ENCODE measurements at places on chromosomes 4 and X.
A peak's percentile ranks its signal among the peaks of the same experiment; 100 is the strongest.

GRCh38 chr4:138650929-138651448 lies 364.6 kb upstream of the NOCT start:
- peak; percentile 85 for DNase-seq

- DNase-seq, result no peak
Observed at GRCh38 chrX:129900054-129900453, 5.9 kb upstream of the UTP14A start.

DNA sequence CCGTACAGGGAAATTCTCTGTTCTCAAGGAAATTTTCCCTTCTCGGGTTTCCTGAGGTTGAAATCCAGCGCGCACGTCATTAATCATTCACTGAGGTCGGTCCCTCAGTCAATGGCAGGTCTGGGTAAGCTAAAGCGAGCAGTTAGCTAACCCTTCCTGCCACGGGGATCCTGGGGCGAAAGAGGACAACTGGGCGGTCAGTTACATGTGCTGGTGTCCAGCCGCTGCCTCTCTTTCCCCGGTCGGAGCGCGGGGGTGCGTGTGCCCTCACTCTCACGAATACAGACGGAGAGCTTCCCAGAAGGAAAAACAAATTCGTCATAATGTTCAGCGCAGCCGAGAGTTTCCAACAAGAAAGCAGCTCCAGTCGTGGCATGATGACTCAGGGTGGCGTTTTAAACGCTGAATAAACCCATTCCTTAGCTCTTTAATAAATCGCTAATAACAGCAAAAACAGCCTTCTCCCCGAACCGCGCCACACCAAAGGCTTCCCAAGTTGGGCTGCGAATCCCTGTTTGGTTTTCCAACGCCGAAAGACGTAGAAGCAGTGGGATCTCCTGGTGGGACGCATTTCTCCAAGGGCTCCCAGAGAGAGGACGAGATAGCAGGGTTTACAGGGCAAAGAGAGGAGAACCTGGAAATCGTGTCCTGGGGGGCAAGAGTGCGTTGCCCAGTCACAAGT lies 752 bp upstream of the FGF5 start:
- DNase-seq, result no peak

- DNase-seq, result no peak
Observed at GRCh38 chr4:103118166-103118565, 18.5 kb upstream of the BDH2 start.

- no peak for DNase-seq
Observed at GRCh38 chr4:30866346-30866745, 146.2 kb downstream of the PCDH7 start.

- DNase-seq, result no peak
Observed at GRCh38 chr4:83692028-83692427, 156.1 kb downstream of the GPAT3 start.

GRCh38 chr4:133154725-133155124 lies 5.6 kb downstream of the PCDH10 start:
- no peak for DNase-seq

- peak; percentile 3 for DNase-seq
Observed at GRCh38 chr4:124708517-124709300, 3.8 kb downstream of the ANKRD50 start.

GRCh38 chr4:39044956-39045826 lies 13.0 kb upstream of the TMEM156 start:
- DNase-seq, result no peak

- DNase-seq, result no peak
Observed at GRCh38 chr4:114423582-114423981, 175.0 kb upstream of the UGT8 start.

DNA sequence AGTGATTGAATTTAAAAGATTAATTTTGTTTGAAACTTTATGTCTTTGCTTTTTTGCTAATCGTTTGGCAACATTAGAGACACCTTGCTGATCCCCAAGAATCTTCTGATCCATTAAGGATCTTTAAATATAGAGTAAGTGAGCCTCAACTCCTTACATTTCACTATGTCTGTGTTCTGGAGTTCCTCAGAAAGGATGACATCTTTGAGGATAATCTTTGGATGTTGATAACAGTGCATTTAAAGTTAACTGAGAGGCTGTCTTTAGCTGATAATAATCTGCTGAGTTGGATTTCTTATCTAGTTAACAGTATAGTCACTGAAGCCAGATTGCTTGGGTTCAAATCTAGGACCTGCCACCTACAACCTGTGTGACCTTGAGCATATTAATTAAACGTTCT lies 221.6 kb upstream of the EMCN start:
- no peak for DNase-seq

GRCh38 chr4:179399054-179399782 lies 1957.0 kb upstream of the AGA start:
- DNase-seq, result peak; percentile 68

DNA sequence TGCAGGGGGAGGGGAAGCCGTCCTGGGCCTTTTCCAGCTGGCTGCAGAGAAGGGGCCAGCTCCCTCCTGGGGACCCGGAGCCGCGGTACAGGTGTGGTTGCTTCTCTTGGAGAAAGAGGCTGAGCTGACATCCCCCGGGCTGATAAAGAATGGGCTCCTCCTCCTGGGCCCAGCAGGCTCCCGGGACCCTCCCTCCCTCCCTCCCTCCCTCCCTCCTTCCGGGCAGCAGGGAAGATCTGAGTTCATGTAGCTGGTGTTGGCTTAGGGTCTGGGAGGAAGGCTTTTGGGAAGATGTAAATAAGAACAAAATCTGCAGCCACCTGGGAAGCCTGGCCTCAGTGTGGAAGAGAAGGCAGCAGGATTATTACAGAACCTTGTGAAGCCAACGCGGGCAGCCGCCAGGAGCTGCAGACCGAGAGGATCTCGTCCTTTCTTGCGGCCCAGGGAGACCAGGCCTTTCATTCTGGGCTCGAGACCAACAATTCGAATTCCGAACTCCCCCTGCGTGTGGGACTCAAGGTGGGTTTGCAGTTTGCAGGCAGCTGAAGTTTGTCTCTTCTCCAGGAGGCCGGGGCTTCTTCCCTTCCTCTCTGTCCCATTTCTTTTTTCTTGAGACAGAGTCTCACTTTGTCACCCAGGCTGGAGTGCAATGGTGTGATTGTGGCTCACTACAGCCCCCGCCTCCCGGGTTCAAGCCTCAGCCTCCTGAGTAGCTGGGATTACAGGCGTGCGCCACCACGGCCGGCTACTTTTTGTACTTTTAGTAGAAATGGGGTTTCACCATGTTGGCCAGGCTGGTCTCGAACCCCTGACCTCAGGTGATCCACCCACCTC lies at the start of gene PLCXD1:
Gene PLCXD1, plus strand, starts transcription at position 216 of the 834 bp plus-strand sequence. CDS start 2,807 bp downstream, outside the sequence.
- peak; percentile 35 for DNase-seq

DNA sequence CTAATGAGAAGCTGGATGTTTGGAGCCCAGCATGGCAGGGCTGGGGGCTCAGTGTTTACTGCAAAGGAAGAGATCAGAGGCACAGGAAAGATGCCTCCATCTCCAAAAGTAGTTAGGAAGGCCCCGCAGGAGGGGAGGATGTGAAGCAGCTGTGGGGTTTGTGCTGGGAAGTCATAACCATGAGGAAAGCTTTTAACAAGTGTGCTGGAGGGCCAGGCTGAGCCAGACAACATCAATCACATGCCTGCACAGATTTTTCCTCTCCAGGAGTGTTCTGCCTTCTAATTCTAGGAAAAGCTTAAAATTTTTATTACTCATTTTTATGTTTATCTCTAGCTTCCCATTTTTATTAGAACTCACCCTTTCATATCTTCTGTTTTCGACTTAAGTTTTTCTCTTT lies 65.4 kb downstream of the GPR82 start:
- DNase-seq, result no peak

DNA sequence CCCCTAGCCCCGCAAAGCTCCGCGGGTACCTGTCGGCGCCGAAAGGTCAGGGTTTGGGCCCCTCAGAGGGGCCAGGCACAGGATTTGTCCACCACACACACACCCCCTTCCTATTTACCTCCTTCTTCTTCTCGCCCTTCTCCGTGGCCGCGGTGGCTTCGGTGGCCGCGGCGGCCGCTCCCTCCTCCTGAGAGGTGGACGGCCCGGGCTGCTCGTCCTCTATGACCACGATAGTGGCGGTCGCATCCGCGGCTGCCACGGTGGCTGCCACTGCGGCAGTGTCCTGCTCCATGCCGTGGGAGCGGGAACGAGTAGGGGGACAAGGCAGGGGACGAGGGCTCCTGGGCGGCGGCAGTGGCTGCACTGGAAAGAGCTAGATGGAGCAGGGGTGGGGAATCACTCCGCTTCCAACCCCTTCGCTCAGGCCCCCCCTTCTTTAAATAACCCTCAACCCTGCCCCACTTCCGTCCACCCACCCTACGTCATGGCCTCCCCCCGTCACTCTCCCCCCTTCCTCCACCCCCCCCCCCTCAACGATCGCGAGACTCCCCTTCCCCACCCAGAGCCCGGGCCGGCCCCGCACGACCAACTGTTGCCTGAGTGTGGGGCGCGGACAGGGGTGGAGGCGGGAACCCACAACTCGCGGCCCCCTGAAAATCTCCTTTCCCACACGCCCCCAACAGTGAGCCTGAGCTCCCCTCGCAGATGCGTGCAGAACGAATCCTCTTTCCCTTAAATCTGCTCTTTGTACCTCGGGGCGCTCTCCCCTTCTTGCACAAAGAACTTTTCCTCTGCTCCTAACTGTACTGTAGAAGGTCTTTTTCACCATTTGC lies at the start of gene SMARCA1:
Gene SMARCA1, minus strand, starts transcription at position 412 of the 833 bp plus-strand sequence. Its CDS starts 120 bp downstream, at position 292.
- no peak for DNase-seq

DNA sequence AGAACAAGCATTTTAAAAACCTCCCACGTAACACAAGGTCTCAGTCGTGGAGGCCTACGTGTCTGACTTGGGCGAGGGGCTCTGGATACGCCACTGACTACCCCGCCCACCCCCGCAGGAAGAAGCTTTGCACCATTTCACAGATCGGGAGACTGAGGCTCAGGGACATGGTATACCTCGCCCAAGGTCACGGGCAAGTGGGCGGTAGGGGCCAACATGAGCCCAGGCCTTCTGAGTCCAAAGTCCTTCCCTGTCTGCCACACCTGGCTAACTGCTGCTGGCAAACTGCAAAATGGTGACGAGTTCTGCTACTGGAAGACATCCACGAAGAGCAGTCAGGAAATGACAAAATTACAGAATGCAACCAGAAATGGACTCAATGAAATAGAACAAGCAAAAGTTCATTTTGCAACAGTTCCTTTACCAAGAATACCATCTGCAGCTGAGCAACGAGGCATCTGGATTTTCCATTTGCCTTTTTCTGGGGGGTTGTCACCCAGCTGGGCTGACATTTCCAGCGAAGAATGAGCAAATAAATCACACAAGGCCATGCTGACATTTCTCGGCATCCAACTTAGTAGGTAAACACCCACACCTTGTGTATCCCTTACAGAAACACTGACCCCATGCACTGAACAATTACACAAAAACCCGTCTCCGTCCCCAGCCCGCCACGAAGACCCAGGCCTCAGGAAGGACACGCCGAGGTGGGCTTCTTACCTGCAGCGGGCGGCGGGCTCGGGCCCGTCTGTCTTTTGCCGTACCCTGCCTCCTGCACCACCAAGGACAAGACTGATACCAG lies 70.2 kb upstream of the AFAP1 start:
- DNase-seq, result no peak

DNA sequence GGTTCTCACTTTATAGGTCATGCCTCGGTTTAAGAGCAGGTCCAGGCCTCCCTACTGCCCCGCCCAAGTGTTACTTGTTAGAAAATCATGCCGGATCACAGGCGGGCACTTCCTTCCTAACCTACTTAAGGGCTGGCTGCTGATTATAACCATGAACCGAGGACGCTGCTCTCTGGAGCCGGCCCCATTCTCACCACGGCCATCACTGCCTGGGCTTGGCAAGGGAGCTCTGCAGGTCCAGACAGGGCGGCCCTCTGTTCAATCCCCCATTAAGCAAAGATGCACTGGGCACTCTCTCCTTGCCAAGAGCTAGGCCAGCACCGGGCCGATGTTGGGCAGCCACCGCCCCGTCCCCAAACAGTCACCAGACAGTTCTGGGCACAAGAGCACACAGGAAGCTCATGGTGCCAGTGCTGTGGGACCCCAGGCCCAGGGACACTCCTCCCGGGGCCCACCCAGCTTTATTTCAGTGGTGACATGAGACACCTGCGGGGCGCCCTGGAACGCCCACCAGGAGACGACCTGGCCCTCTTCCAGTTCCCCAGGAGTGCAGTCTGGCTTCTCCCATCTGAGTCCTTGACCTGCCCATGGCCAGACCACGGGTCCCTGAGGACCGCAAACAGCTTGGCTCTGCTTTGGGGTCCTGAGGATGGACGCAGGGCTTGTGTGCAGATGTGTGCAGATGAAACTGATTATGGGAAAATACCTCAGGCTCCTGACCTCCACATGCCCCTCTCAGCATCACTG lies 44.0 kb downstream of the ABLIM2 start:
- no peak for DNase-seq

DNA sequence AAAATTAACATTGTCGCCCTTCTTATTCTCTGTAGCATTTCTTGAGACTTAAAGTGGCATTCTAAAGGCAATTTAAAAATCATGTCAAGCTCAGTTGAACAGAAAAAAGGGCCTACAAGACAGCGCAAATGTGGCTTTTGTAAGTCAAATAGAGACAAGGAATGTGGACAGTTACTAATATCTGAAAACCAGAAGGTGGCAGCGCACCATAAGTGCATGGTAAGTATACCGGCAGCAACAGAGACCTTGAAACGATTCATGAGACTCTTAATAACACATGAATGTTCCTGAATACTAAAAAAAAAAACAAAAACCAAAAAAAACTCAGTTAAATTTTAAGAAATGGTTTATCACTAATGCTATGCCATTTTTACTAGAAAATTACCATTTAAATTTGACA lies 82.4 kb upstream of the HPRT1 start:
- DNase-seq, result no peak
